ENCODE measurements at places on chromosomes 16 and 17.

DNA sequence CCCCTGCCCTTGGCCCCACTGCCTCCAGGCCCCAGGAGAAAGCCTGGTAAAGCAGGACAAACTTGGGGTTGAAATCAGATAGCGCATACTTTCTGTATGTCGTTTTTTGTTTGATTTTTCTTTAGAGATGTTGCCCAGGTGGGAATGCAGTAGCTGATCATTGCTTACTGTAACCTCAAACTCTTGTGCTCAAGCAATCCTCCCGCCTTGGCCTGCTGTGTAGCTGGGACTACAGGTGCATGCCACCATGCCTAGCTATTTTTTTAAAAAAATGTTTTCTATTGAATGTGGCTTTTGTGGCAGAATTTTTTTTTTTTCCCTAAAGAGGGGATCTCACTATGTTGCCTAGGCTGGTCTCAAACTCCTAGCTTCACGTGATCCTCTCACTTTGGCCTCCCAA, 11.1 kb upstream of the CCL5 start:
- DNase-seq, result no peak

- DNase-seq, result no peak
Measured at GRCh38 chr17:63138713-63139112, 172.7 kb downstream of the TANC2 start.

DNA sequence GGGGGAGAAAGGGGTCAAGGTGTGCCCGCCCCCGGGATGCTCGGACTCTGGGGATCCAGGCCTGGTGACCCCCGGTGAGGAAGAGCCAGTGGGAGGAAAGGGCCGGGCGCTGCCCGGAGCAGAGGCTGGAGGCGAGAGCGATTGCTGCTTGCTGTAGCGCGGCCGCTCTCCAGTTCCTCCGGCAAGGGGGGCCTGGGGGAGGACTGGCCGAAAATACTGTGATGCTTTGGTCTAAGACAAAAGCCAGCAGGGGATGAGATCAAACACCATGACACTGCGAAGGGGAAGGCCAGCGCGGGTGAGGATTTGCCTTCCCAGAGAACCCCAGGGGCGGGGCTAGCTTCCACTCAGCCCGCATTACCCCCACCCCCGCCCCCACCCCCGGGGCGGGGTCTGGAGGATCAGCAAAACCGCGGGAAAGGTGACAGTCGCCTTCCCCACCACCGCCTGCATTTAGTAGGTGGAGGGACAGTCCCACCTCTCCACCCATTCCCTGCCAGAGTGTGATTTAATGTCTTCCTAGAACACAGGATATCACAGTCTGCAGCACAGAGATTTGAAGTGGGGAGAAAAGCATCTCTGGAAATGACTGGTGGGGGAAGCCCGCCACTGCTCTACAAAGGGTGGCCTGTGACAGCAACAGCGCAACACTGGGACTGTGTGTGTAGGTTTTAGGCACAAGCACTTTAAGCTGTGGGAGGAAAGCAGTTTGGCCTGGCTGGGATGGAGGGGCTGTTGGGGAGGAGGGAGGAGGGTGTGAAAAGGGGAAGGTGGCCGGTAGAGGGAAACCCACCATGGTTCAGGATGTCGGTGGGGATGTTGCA, 25.7 kb downstream of the MRC2 start:
- DNase-seq, result peak; percentile 95

GRCh38 chr17:19940722-19941464, 36.7 kb downstream of the AKAP10 start:
- no peak for DNase-seq

DNA sequence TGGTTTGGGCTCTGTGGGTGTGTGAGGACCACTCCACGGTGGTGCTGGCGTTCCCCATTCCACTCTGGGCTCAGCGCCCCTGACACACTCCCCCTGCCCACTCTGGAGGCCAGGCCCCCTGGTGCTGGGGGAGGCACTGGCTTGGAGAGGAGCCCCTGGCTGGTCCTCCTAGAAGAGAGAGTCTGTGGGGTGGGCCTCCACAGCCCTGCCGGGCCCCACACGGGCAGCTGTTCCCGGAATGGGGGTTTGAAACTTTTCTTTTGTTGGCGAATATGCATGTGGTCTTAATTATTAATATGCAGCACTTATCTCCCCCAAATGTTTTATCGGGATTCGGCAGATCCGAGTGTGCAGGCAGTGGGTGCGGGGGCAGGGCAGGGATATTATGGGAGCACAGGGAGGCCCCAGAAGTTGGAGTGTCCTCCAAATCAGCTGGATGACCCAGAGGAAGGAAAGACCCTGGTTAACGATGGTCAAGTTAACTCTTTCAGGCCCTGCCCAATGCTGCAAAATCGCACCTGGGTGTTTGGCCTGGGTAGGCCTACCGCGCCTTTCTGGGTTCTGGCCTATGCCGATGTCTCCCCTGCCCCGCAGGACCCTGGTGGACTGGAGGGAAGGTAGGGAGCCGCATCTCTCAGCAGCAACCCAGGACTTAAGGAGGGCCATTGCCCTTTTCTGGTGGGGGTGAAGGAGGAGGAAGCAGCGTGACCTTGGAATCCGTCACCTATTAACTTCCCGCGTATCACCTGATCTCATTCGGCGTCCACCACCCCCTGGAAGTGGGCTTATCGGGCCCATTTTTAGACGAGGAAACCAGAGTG, 36.0 kb downstream of the TMEM235 start:
- DNase-seq, result no peak

GRCh38 chr17:1714980-1715802, 5.0 kb upstream of the TLCD2 start:
- peak; percentile 58 for DNase-seq

GRCh38 chr17:45369421-45369820, 52.6 kb upstream of the MAP3K14 start:
- no peak for DNase-seq

- no peak for DNase-seq
Measured at GRCh38 chr16:87358696-87359095, 24.9 kb downstream of the FBXO31 start.

DNA sequence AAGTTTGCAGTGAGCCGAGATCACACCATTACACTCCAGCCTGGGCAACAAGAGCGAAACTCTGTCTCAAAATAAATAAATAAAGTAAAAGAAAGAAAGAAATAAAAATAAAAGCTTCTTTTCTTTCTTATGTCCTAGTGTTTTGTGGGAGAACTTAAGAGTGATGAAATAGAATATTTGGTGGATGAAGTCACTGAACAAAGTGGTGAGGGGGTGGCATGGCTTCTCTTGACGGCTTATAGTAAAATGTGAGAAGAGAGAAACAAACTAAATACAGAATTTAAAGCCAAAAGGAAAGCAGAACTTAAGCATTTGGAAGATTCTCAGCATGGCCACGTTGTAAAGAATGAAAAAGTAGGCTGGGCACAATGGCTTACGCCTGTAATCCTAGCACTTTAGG, 15.3 kb downstream of the SGF29 start:
- DNase-seq, result no peak

Measured in activated CD4-positive, alpha-beta T cell treated with anti-CD3 and anti-CD28 coated beads for 48 hours (primary cell).